Endothelial cell (in vitro differentiated cells): ENCODE measurements at places on chromosomes 6 and 20.

DNA sequence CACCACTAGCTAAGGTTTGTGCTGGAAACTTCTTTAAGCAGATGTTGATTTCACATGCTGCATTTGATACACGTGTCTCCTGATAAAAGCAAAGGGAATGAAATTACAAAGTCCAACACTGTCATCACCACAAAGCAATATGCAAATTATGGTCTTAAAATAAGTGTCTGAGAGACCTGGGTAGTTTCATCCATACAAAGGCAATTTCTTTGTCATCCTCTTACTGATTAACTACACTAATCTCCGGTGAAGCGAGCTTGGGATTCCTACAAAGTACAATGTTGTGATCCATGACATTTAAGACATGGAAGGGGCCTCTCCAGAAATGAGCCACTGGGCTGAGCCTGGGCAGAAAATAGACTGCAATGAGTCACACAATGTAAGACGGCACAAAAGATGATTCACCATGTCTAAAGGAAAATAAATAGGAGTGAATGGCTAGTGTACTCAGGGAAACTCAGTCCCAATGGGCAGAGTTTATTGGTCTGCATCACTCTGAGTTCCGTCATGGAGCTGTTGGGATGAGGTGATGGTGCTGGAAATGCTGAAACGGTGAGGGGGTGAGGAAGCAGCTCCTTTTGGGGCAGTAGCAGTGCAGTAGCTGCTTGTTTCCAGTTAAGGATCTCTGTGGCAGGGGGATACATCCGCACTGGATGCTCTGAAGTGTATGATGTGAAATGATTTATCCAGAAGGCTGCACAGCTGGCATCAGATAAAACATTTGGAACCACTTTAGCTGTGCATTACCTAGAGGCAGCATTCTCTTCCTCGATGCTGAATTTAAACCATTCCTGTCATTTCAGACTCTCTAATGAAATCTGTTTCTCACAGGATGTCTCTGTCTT is 103.3 kb downstream of the IBTK start:
- DNase-seq, result no peak

GRCh38 chr6:105745464-105746129 is 340.5 kb upstream of the PRDM1 start:
- DNase-seq, result no peak

GRCh38 chr6:49406250-49406970 is 56.6 kb downstream of the MMUT start:
- no peak for DNase-seq

- DNase-seq, result no peak
These were observed 38.0 kb downstream of the TNFAIP3 start for GRCh38 chr6:137904822-137905617.

GRCh38 chr6:160781298-160781697 is 79.3 kb downstream of the PLG start:
- DNase-seq, result no peak
